Stimulated activated CD8-positive, alpha-beta memory T cell treated with anti-CD3 and anti-CD28 coated beads, Interleukin-15, amount 100 ng/mL, for 24 hours (primary cell): ENCODE measurements at places on chromosomes 7 and 10.

GRCh38 chr10:70756700-70757360, 28.3 kb downstream of the TBATA start:
- DNase-seq: no peak

GRCh38 chr7:29035044-29035740, 77.1 kb upstream of the TRIL start:
- no peak for DNase-seq

GRCh38 chr7:93231259-93231658, 907 bp upstream of the VPS50 start:
- no peak for DNase-seq

GRCh38 chr7:10343108-10343507, 630.6 kb upstream of the PHF14 start:
- DNase-seq: no peak

- DNase-seq: no peak
Observed at GRCh38 chr10:12438919-12439692, 89.8 kb downstream of the CAMK1D start.

DNA sequence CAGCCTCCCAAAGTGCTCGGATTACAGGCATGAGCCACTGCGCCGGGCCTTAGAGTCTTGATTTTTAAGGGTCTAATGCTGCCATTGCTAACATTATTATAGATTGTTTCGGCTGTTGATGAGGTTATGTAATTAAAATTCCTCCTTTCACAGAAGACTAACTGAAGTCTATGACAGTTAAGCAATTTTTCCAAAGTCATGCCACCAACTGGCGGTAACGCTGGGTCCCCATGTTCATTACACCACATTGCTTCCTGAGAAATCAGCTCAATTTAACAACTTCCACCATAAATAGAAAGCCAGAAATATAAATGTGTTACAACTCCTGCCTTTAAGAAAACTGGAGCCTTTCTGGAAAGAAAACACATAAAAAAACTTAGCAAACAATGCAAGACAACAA, 3.5 kb downstream of the ERLIN1 start:
- no peak for DNase-seq

DNA sequence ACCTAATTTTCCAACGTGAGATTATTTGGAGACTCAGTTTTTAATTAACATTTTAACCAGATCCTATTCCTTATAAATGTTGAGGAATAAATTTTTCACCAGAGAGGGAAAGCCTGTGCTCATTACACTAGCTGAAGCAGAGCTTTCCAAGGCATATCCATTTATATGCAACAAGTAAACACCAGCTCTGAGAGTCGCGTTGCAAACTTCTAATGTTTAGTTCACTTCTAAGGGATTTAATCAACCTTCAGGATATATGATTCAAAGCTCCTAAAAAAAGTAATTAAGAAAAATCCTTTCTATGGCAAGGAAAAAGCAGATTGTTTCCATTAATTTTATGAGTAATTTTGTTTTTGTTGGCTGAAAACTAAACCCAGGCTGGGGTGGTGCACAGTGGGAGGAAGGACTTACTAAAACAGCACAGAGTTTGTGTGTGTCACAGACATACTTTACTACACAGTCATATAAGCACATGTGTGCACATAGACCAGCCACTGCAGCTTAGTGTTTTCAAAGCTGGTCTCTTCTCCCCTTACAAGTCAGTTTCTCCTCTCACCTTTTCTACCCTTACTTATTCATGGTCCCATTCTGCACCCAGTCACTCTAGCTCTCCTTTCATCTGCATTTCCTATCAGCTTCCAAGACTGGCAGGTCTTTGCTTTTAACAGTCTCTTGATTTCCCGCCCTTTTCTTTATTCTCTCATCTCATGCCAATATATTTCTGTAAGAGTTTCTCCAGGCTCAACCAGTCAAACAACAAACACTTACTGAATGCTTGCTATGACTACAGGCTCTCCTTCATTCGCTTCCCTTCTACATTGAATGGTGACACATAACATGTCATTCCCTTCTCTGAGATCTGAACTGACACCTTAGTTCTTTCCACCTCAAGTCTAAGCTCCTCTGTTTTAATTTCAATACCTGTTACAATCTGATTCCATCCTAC, 81.1 kb upstream of the FZD1 start:
- DNase-seq: no peak

GRCh38 chr10:127267442-127267841, 71.1 kb upstream of the INSYN2A start:
- no peak for DNase-seq

- DNase-seq: no peak
Observed at GRCh38 chr10:102242118-102242485, 790 bp upstream of the PITX3 start.

- DNase-seq: no peak
Observed at GRCh38 chr7:135990258-135990657, 13.1 kb upstream of the MTPN start.

DNA sequence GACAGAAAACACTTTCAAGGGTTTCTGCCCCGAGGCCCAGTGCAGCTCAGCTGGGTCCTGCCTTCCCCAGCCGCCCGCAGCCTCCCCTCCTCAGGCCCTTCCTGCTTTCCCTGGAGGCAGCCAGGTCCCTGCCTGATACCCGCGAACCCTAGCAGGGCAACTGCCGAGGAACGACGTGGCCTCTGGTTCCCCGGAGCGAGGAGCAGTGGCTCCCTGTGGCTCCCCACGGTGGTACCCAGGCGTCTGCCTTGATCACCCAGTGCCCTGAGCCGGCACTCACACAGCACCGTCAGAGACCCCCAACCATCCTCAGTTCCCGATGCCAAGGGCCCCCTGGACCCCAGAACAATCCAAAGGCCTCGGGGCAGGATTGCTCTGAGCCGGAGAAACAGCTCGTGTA, 58.3 kb downstream of the CFAP46 start:
- DNase-seq: no peak

- no peak for DNase-seq
Observed at GRCh38 chr10:21831986-21832820, 171.3 kb downstream of the DNAJC1 start.

DNA sequence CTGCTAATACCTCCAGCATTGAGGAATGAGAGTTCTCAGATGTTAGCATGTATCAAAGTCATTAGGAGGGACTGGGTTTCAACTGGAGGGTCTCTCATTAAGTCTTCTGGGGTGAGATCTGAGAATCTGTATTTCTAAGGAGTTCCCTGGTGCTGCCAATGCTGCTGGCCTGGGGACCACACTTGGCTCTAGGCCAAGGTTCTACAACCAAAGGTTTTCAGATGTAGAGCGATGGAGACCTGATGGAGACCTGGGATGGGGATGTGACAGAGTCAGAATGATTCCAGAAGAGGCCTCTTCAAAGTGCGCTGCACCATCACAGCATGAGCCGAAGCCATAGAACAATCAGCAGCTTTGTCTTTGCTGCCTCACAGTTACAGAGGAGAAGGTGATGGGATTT, 27.2 kb downstream of the ST8SIA6 start:
- no peak for DNase-seq

- no peak for DNase-seq
Observed at GRCh38 chr10:132451506-132452215, 54.7 kb downstream of the PWWP2B start.

- DNase-seq: no peak
Observed at GRCh38 chr7:91098566-91098965, 165.7 kb upstream of the FZD1 start.

DNA sequence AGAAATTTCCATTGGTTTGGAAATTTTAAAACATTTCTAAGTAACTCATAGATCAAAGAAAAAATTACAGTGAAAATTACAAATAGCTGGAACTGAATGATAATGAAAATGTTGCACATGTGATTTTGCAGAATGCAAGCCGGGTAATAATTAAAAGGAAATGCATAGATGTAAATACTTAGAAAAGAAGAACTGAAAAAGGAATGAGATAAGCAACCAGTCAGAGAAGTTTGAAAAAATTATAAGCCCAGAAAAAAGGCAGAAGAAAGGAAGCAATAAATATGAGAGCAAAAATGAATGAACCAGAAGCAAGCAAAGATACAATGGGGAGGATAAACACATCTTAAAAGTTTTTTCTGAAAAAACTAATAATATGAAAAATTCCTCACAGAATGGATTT, 3.2 kb upstream of the TMEM273 start:
- no peak for DNase-seq

DNA sequence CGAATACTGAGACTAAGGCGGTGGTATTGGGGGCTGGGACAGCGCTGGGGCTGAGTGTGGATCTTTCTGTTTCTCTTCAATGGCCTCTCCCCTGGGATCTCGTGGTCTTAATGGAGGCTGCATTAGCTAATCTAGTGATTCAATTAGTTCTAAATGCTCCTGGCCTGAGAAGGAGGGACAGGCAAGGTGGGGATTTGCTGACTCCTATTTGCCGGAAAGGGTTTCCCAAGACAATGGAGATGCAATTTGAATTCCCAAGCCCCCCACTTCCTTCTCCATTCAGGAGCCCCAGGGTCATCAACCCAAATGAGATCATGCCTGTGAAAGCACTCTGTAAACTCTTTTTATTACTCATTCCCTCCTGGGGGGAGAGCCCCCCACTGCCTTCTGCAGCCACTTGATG, 111.7 kb upstream of the PLXNA4 start:
- no peak for DNase-seq

GRCh38 chr10:59847326-59847725, 59.0 kb downstream of the CCDC6 start:
- DNase-seq: no peak

GRCh38 chr10:80498078-80498832, 39.4 kb upstream of the SH2D4B start:
- DNase-seq: no peak

DNA sequence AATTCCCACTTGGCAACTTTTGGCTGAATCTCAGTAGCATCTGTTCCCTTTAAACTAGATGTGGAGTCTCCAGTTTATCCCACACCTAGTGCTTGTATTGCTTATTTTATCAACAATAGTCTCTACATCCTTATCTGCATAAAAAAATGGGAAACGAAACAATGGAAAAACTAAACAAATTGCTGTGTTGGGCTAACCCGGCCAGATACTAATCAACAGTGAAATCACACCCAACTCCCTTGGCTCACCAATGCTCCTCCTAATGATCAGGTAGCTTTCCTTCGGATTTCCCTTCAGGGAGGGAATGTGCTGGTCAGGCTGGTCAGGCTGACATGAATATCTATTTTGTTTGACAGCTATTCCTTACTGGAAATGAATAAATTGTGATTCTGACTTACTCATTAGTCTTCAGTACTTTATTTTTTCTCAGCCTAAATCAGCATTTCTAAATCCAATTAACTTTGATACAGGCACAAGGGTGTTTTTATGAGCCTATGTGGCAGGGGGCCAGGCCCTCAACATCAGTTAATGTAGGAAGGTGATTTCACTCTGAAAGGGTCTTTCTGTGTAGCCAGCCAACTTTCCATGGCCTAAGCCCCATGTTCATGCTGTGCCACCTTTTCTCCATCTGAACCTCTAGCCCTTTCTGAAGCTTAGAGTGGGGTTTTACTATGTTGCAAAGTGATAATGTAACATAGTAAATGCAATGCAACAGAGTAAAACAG, 170.5 kb upstream of the NPSR1 start:
- no peak for DNase-seq

- DNase-seq: no peak
Observed at GRCh38 chr10:99598011-99598410, 22.2 kb downstream of the SLC25A28 start.

GRCh38 chr7:15433151-15433550, 128.7 kb downstream of the AGMO start:
- no peak for DNase-seq

GRCh38 chr10:122854648-122855047, 9.0 kb upstream of the CUZD1 start:
- DNase-seq: no peak

DNA sequence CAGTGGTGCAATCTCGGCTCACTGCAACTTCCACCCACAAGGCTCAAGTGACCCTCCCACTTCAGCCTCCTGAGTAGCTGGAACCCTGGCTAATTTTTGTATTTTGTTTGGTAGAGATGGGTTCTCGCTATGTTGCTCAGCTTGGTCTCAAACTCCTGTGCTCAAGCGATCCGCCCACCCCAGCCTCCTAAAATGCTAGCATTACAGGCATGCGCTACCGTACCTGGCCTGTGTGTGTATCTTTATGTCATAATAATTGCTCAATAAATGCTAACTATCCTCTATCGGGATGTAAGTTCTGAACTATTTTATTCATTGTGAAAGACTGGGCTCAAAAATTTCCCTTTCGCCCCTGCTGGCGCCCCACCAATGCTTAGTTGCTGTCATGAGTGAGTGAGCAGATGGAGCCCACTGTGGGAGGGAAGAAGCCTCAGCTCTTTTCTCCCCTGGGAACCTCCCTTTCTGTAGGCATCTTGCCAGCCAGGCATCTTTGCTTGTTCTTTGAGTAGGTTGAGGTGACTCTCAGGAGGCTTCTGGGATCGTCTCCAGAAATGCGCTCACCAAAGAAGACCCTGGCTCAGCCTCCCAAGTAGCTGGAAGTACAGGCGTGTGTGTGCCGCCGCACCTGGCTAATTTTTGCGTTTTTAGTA, 38.3 kb downstream of the CAMK1D start:
- DNase-seq: no peak

DNA sequence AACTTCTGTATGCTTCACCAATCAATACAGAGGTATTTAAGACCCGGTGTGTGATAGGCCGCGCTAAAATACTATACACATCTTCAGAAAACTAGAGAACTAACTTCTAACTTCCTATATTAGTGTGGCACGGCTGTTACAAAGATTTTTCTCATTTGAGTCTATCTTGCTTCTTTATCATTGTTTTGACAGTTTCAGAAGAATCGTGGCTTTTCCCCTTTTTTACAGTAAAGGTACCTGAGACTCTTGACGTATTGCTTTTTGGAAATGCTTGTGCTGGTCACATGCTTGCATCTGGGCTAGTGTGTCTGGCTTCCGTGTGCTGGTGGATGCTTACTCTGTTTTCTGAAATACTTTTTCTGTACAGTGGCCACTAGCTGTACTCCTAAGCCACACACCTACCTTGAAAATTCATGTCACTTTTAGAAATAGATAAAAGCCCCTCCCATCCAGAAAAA, 12.7 kb downstream of the IKZF1 start:
- DNase-seq: no peak

GRCh38 chr7:134029-134428, 58.3 kb upstream of the FAM20C start:
- DNase-seq: no peak
